ENCODE measurements at places on chromosomes 11 and 22. TPM values are rescaled to one million over a fixed set of nuclear protein-coding genes. Genes with fewer than 3 reads are reported as not detected.

OR8K5 gene
- total RNA-seq, result not detected

MUC15 gene
- total RNA-seq, result not detected

OR51B4 gene
- total RNA-seq, result not detected

LRRC4C gene
- not detected for total RNA-seq

PRG3 gene
- total RNA-seq, result not detected

CTTN gene
- 244 TPM for total RNA-seq

TOB2 gene
- total RNA-seq, result 13.5 TPM

ANO1 gene
- total RNA-seq, result 184 TPM

TBX1 gene
- total RNA-seq, result 15.9 TPM

TEX12 gene
- total RNA-seq, result 0.69 TPM

KCNJ5 gene
- total RNA-seq, result not detected

MAPK8IP1 gene
- total RNA-seq, result 7.1 TPM

SPI1 gene
- not detected for total RNA-seq

DNA sequence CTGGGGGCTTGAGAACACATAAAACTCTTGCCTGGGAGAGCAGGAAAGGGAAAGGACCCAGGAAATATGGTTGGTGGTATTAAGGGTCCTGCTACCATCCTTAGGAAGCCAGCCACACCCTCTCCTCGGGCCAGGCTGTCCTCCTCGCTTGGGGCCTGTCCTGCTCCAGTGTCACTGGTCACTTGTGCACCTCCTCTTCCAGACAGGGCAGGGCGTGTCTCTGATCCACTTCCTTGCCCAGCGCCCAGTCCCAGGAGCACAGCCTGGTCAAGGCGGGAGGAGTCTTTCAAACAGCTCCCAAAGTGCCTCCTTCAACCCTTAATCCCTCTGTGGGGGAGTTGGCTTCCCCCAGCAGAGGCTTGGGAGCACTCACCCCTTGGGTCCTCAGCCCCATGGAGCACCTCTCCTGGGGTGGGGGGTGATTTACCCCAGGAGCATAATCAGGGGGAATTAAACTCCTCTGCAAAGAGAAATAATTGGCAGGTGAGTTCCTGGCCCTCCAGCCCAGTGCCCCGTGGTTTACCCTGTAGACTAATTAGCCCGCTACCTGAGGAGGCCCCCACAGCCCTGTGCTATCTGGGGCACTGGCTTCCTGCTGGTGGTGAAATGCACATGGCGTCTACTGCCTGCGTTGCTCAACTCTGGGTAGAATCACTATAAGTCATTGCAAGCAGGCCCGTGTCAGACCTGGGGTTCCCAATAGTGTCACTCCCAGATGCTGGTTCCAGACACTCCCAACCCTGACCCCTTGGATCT, 8.0 kb downstream of the TMPRSS6 start:
- no peaks in the 10 kb centered on the region for H3K27me3 ChIP-seq
- H3K36me3 ChIP-seq, result no peaks in the 10 kb centered on the region
- no peak overlapping the region for H3K27ac ChIP-seq
- DNase-seq, result no peak
- no peaks in the 10 kb centered on the region for H3K4me1 ChIP-seq
- H3K4me3 ChIP-seq, result no peak overlapping the region

DNA sequence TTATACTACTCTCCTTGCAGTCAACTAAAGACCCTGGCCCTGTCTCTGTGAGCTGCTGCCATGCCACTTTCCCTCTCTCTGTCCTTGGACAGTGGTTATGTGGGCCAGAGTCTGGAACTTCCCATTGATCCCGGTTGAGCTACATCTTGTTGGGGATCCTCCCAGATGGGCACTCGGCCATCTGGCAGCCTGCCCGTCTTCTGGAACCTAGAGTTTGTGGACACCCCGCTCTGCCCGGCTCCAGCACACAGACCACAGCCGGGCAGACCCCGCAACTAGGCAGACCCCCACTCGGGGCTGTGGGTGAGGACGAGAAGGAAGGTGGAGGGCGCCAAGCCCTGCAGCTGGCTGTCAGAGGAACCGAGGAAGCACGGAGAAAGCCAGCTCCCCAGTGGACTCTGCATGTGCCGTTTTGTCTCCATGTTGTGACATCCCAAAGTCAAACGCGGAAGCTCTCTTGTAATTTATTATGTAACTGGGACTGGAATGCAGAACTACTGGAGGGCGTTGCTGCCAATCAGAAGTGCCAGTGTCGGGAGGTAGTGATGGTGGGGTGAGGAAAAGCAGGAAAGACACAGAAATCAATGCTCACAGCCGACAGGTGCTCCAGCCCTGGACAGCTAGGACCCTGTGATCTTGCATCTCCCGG, 207.7 kb downstream of the CEP164 start:
- no peak overlapping the region for H3K27ac ChIP-seq
- DNase-seq, result no peak
- no peaks in the 10 kb centered on the region for H3K4me1 ChIP-seq
- H3K27me3 ChIP-seq, result peaks cover 90% of the 10 kb centered on the region
- H3K36me3 ChIP-seq, result no peaks in the 10 kb centered on the region
- no peak overlapping the region for H3K4me3 ChIP-seq

DNA sequence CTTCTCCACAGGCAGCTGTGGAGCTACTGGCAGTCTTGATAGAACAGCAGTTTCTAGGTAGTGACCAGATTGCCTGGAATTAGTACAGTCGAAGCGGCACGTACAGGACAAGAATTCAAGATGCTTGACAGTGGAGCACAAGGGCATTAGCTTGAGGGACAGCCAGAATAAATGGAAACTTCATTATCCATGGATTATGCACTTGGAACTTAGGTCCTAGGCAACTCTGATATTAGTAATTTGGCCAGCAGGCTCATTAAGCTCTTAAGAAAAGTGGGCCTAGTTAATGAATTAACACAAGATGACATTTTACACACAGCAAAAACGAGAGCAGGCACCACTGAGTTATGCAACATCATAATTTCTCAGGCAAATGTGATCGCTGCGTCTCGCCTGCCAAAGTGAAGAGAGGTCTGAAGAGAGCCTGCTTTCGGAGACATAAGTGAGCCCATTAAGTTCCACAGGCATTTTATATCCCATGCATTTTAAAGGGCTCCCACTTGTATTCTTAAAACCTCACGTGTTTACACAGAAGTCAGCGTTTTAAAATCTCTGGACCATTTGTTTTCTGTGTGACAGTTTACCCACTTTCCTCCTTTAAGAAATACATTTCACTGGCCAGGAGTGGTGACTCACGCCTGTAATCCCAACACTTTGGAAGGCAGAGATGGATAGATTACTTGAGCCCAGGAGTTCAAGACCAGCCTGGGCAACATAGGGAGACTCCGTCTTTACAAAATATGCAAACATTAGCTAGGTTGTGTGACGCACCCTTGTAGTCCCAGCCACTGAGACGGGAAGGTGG, 66.2 kb downstream of the COMMD9 start:
- no peaks in the 10 kb centered on the region for H3K4me1 ChIP-seq
- no peak overlapping the region for H3K27ac ChIP-seq
- no peak overlapping the region for H3K4me3 ChIP-seq
- peaks cover 7% of the 10 kb centered on the region for H3K36me3 ChIP-seq

DNA sequence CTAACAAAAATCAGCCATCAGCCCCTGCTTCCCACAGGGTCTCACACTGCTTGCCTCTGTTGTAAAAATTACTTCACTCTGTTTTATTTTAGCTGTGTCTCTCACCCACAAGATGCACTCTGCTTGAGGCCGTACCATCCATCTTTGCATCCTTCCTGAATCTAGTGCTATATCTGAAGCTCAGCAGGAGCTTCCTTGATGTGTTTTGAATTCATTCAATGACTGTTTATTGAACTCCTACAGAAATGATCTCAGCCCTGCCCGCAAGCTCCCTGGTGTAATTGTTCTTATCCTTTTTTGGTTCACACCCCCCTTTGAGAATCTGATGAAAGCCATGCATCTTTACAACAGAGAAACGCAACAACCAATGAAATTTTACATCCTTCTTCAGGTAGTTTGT, 310.2 kb upstream of the ZC3H12C start:
- H3K27me3 ChIP-seq, result peaks cover 94% of the 10 kb centered on the region
- no peak overlapping the region for H3K27ac ChIP-seq
- H3K36me3 ChIP-seq, result no peaks in the 10 kb centered on the region
- H3K4me3 ChIP-seq, result no peak overlapping the region

DNA sequence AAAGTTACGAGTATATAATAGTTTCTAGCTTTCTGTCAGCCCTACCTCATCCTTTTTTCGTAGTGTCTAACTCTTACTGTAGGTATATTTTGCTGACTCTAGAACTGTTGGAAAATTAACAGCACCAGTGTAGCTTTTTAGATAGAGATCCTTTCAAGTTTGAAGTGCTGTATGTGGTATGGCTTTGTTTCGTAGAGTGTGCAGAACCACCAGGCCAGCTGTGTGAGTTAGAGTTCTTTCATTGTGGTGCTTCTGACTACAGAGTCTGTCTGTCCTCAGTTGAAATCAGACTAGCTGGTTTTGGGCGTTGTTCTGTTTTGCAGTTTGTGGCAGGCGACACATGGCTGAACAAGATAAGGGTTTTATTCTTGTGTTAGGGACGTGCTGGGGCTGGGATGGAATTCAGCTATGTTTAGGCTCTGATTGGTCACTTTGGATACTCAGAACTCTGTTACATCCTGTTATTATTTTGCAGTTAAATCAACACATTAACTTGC, 3.2 kb downstream of the ARHGEF12 start:
- H3K36me3 ChIP-seq, result no peaks in the 10 kb centered on the region
- peak; percentile 44 for DNase-seq
- peaks cover 55% of the 10 kb centered on the region for H3K4me1 ChIP-seq
- no peaks in the 10 kb centered on the region for H3K27me3 ChIP-seq

- no peak overlapping the region for H3K27ac ChIP-seq
- H3K36me3 ChIP-seq, result no peaks in the 10 kb centered on the region
- no peak overlapping the region for H3K4me3 ChIP-seq
- peaks cover 20% of the 10 kb centered on the region for H3K27me3 ChIP-seq
- no peak for DNase-seq
Observed at GRCh38 chr11:124346311-124346955, 26.4 kb upstream of the OR8D2 start.

GRCh38 chr22:22215659-22216449, 28.7 kb upstream of the VPREB1 start:
- H3K36me3 ChIP-seq, result no peaks in the 10 kb centered on the region
- peaks cover 4% of the 10 kb centered on the region for H3K4me1 ChIP-seq
- no peaks in the 10 kb centered on the region for H3K27me3 ChIP-seq
- no peak overlapping the region for H3K27ac ChIP-seq
- no peak overlapping the region for H3K4me3 ChIP-seq
- DNase-seq, result no peak

- H3K4me1 ChIP-seq, result peaks cover 46% of the 10 kb centered on the region
- peak overlapping the region; percentile 95 for H3K4me3 ChIP-seq
- H3K36me3 ChIP-seq, result no peaks in the 10 kb centered on the region
- DNase-seq, result peak; percentile 15
Observed at GRCh38 chr11:33040033-33040861, 875 bp downstream of the TCP11L1 start.

DNA sequence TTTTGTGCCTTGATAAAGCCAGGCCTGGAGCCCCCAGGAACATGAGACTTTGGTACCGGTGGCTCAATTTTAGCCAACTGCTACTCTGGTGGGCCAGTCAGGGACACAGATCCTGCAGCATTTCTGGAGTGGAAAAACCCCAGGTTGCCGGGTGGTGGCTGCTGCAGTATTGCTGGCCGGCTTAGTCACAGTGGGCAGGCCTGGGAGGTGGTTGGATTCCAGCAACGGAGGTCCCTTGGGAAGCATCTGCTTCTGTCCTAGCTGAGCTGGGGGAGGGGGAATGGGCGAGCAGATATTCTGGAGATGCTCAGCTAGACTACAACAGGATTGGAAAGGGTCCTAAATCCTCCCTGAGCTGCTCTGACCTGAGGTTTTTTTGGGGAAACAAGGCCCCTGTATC, 31.6 kb upstream of the ACCSL start:
- H3K4me3 ChIP-seq, result no peak overlapping the region
- H3K27ac ChIP-seq, result no peak overlapping the region
- H3K4me1 ChIP-seq, result peaks cover 4% of the 10 kb centered on the region
- H3K36me3 ChIP-seq, result no peaks in the 10 kb centered on the region
- no peaks in the 10 kb centered on the region for H3K27me3 ChIP-seq
- DNase-seq, result peak; percentile 11

GRCh38 chr11:57798905-57799559, 37.4 kb downstream of the CTNND1 start:
- H3K27ac ChIP-seq, result peak overlapping the region; percentile 82
- H3K4me3 ChIP-seq, result peak overlapping the region; percentile 20
- peaks cover 33% of the 10 kb centered on the region for H3K4me1 ChIP-seq
- no peaks in the 10 kb centered on the region for H3K27me3 ChIP-seq

GRCh38 chr22:48746789-48747425, 1080.8 kb downstream of the BRD1 start:
- no peaks in the 10 kb centered on the region for H3K27me3 ChIP-seq
- no peaks in the 10 kb centered on the region for H3K36me3 ChIP-seq
- no peaks in the 10 kb centered on the region for H3K4me1 ChIP-seq

DNA sequence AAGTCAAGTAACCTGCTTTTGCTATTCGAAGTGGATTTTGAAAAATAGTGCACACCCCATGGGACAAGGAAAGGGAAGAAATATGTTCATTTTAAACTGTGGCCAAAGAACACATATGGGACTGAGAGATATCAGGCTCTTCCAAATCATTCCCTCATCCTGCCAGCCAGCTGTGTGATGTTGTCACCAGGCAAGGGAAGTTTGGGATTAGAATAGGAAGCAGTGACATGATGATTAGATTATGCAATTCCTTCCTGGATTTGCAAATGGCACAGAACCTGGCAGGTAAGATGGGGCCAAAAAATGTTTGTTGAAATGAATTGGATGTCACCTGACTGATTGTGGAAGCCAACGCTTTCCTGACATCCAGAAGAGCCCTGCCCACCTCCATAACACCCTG, 4.9 kb upstream of the SCN3B start:
- no peak overlapping the region for H3K4me3 ChIP-seq
- H3K27ac ChIP-seq, result no peak overlapping the region
- no peaks in the 10 kb centered on the region for H3K36me3 ChIP-seq
- no peak for DNase-seq

GRCh38 chr11:69546735-69547370, 65.4 kb downstream of the LINC01488 start:
- H3K27ac ChIP-seq, result no peak overlapping the region
- no peaks in the 10 kb centered on the region for H3K27me3 ChIP-seq
- no peak for DNase-seq
- H3K4me1 ChIP-seq, result peaks cover 1% of the 10 kb centered on the region

Data from PC-3 (cell line).